ENCODE measurements at places on chromosomes 16 and 17.
A peak's percentile ranks its signal among the peaks of the same experiment; 100 is the strongest.

DNA sequence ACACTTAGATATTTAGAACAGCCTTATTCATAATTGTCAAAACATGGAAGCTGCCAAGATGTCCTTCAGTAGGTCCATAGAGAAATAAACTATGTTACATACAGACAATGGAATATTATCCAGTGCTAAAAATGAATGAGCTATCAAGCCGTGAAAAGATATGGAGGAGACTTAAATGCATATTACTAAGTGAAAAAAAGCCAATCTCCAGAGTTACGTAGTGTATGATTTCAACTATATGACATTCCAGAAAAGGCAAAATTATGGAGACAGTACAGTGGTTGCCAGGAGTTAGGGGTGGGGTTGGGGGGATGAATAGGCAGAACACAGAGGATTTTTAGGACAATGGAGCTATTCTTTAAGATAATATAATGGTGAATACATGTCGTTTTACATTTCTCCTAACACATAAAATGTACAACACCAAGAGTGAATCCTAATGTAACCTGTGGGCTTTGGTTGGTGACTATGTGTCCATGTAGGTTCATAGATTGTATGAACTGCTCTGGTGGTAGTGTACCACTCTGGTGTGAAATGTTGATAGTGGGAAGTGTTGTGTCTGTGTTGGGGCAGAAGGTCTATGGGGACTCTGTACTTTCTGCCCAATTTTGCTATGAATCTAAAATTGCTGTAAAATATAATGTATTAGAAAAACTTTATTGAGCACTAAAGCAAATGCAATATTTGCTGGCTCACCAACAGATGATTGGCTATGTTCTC lies 122.6 kb downstream of the USP22 start:
- no peak for DNase-seq

- no peak for DNase-seq
Measured at GRCh38 chr17:67051155-67051538, 6.8 kb downstream of the CACNG1 start.

GRCh38 chr16:64089697-64090096 lies 1032.2 kb downstream of the CDH11 start:
- no peak for DNase-seq

DNA sequence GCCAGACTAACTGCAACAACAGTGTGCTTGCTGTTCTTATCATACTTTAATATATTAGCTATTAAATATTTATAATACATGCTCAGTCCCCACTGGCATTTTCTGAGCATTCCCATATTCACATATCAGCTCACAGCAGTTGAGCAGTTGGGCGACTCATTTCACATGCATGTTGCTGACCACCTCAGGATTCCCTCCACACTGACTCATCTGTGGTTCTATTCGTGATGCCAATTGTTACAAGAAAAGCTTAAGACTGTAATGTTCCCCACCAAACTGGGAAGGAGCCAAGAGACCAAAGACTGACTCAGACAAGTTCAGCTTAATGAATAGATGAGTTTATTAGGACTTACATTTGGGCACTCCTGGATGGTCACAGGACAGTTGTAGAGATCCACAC lies 100.3 kb upstream of the KIF2B start:
- peak; percentile 77 for DNase-seq

DNA sequence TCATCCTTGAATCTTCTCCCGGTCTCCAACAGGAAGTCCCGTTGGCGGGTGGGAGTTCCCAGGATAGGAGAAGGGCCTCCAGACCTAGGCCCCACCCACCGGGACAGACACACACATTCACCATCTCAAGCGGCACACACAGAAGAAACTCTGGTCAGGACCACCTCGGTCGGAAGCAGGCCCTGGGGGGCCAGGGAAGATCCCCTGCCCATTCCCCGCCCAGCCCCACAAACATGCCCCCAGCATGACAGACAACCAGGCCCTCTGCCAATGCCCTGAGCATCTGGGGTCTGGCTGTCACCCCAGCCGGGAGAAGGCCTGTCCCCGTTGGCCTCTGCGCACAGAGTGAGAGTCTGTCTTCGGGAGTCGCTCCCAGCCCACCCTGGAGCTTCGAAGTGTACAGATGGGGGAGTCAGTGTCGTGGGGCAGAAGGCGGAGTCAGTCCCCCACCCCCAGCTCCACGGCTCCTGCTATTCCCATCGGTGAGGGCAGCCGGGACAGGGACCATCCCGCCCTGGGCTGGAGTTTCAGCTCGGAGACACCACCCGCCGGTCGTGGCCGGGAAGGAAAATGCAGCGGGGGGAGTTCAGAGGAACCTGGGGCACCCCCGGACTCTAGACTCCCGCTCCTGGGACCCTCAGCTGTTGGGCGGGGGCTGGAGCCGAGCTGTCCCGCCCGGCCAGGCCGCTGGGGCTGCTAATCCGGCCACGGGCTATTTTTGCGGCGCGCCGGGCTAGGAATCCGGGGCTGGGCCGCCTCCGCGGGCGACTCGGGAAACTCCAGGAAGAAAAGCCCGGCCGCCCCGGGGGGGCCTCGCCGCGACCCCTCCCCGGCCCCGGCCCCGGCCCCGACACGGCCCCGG lies 660 bp downstream of the RHBDF1 start:
- DNase-seq = no peak

DNA sequence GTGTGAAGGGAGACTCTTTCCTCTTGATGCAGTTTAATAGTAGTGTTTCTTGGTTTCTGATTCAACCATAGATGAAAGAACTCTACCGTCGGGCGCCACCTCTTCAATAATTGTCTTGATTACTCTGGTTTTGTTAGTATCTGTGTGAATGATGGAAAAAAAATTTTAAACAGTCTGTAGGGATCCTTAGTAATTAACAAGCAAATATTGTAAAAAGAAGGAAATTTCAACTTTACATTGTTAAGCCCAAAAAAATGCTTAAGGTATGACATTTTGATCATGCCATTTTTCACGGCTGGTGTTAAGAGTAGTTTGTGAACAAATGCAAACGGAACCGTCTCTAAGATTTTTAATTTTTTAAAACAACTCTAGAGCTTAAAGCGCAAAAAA lies 4.1 kb downstream of the KRT10 start:
- DNase-seq = no peak

DNA sequence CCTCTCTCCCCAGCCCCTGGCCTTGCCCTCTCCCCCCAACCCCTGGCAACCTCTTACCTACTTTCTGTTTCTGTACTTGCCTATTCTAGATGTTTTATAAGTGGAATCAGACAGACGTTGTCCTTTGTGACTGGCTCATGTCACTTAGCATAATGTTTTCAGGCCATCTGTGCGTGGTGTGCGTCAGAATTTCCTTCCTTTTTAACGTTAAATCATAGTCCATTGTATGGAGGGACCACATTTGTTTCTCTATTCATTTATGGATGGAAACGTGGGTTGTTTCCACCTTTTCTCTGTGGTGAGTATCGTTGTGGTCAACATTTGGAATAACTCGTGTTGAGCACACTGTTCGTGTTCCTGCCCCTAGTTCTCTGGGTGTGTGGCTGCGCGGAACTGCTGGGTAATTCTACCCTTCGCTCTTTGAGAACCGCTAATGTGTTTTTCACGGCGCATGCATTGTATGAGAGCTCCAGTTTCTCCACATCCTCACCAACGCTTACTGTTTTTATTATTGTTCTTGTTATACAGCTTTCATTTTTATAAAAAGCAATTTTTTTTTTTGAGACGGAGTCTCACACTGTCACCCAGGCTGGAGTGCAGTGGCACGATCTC lies 26.3 kb downstream of the ACTG1 start:
- no peak for DNase-seq

- DNase-seq = no peak
Measured at GRCh38 chr16:15689290-15689689, 39.2 kb downstream of the NDE1 start.

GRCh38 chr17:79993390-79994227 lies 42.1 kb downstream of the TBC1D16 start:
- no peak for DNase-seq

DNA sequence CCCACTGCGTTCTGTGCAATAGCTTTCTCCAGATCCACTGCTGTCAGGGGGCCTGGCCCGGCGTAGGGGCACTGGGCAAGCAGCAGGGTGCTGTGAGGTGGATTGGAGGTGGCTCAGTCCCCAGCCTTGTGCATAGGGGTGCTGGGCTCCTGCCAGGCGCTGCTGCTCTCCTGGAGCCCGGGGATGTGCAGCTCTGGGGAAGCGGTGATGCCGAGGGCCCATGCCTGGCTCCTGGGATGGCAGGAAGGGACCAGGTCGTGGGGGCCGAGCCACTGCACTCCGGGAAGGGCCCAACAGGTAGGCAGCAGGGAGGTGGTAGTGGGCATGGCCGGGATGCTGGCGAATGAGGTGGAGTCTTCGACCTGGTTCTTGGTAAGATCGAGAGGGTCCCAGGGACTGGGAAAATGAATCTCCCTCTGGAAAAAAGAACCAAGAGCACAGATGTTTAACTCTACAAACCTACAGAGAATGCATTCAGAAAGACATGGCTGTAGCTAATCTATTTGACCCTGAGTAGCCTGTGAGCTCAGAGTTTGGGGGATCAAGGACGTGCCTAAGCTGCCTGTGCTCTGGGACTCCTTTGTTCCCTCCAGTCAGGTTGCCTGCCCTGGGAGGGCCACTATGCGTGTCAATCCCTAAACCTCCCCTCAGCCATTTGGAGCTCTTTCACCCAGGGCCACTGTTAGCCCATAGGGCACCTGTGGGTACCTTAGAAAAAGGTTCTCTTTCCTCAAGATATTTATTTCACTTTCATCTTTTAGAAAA lies 6.6 kb upstream of the SUPT4H1 start:
- DNase-seq = no peak

GRCh38 chr16:11797957-11798299 lies 870 bp upstream of the ZC3H7A start:
- no peak for DNase-seq

DNA sequence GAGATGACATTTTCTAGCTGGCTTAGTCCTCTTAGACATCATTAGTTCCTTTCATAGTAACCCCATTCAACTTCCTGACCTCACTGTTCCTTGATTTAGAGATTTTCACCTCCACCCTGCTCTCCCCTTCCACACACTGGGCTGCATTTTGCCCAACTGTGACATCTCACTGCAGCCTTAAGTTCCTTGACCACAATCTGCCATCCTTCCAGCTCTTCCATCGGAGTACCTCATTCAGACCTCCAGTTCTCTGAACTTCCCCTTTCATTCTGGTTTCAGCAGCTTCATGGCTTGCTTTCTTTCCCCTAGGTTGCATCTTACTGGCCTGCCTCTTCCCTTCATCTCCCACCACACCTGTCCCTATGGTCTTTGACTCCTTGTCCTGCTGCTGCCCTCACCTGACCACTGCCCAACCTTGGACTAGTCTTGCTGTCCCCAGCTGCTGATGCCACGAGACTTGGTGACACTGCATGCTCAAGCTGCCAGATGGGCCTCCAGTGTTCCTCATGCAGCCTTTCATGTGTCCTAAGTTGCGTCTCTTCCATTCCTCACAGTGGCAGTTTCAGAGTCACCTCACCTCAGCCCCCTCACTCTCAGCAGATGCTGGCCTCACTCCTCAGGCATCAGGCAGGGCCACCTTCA lies 40.8 kb downstream of the NUP88 start:
- DNase-seq = no peak

GRCh38 chr17:3026856-3027751 lies 36.3 kb downstream of the OR1D5 start:
- DNase-seq = no peak

DNA sequence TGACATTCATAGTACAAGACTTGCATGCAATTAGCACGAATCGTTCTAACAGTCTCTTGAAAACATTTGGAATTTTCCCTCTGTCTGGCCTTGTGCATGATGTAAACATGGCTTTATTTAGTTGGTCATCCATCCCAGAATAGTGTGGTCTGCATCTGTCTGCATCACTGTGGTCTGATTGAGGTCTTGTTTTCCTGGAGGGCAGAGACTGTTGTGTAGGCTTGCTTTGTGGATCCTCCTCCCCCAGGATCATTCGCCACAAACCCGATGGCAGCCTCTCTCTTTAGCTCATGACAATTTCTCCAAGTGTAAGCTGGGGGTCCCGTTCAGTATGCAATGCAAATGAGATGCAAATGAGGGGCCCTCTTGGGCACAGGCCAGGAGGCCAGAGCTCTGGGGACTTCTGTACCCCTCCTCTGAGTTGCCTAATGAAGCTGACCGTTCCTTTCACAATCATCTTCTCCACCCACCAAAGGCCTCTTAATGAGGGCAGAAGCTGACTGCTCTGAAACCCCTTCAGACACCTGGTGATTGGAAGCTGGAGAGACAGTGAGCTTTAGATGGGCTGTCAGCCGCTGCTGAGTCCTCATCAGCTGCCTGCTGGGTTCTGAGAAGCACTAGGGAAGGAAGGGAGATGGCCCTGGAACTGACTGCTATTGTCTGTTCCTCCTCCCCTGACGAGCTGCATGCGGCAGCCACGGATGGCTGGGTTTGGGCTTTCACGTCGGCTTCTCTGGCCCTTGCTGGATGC lies 201.2 kb upstream of the CACNG3 start:
- no peak for DNase-seq

GRCh38 chr16:12580809-12581208 lies 222.9 kb downstream of the CPPED1 start:
- DNase-seq = no peak

DNA sequence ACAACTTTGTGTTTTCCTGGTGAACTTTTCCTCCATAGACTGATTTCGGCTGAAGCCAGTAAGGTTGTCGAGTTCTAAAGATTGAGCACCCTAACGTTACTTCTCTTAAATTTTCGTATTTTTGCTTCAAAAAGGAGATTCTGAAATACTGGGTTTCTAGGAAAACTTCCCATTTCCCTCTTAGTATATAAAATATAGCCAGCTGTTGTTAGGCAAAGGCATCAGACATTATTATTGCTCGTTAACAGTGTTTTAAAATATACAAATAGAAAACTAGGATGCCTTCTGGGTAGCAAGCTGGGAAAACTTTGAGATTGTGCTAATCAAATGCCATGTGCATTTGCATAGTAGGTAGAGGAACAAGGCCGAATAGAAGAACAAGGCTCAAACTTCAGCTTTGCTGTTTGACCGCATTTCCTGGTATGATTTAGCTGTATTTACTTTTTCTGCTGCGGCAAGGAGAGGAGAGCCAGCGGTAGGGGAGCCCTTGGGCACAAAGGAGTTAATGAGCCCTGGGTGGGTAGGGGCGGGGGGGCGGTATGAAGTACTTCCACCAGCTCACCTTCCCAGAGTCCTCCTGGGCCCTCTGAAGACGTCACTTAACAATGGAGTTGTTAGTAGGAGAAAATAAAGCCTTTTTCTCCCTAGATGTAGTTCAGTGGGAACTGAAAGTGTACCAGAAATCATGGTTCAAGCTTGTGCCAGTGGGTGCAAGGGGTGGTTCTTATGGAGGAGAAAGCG lies 151.9 kb downstream of the MSI2 start:
- no peak for DNase-seq

DNA sequence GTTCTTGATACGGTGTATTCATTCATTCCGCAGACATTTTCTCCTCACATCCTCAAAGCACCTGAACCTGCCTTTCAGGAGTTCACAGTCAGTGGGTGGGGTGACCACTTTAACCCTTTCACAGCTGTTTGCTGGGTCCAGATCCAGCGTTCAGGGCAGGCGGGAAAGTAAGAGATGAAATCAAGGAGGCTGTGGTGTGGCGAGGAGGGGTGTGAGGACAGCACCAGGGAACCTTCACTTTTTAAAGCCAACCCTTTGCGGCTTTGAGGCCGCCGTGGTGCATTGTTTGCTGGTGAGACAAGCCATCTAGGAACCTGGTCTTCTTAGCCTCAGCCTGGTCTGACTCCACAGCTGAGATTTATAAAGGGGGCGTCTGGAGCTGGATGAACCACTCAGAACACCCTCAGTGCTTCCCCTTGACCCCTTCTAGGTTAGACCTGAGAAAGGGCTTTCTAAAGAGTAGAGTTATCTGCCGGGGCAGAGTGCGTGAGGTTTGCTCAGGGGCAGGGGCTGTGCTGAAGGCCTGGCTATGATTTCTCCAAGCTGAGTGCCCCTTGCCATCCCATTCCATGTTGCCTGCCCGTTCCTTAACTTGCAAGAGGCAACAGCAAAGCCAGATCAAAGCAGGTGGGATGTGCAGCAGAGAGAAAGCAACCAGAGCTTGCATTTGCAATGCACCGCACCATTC lies 933 bp downstream of the CCR7 start:
- DNase-seq = no peak
